Stimulated activated CD4-positive, alpha-beta T cell treated with anti-CD3 and anti-CD28 coated beads, Interleukin-1b, Interleukin-23, amount 100 ng/mL, for 48 hours (primary cell): ENCODE measurements at places on chromosomes 11 and 22.

GRCh38 chr11:73325036-73325981 lies 17.2 kb downstream of the ARHGEF17 start:
- no peak for DNase-seq

GRCh38 chr11:95697614-95698408 lies 91.8 kb downstream of the FAM76B start:
- no peak for DNase-seq

DNA sequence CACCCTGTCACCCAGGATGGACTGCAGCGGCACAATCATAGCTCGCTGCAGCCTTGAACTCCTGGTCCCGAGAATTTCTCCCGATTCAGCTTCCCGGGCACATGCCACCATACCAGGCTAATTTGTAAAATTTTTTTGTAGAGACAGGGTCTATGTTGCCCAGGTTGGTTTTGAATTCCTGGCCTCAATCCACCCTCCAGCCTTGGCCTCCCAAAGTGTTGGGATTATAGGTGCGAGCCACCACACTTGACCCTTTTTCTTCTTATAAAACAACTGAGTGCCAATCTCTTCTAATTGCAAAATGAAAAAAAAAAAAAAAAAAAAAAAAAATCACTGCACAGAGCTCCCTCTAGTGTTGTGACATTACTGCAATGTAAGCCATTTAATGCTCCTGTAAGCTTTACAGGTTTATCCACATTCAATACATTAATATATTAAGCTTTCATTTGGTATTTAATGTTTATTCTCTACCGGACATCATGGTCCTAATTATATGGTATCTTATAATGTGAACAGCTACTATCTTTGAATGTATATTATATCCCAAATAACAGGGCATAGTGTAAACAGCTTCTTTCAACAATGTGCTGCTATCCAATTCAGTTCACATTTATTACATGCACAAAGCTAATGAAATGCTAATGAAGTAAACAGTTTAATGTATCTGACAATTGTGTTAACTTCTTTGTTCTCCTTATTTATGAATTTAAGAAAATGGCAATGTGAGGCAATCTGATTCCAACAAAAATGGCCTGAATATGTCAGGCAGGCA lies 44.6 kb downstream of the COPB1 start:
- no peak for DNase-seq

DNA sequence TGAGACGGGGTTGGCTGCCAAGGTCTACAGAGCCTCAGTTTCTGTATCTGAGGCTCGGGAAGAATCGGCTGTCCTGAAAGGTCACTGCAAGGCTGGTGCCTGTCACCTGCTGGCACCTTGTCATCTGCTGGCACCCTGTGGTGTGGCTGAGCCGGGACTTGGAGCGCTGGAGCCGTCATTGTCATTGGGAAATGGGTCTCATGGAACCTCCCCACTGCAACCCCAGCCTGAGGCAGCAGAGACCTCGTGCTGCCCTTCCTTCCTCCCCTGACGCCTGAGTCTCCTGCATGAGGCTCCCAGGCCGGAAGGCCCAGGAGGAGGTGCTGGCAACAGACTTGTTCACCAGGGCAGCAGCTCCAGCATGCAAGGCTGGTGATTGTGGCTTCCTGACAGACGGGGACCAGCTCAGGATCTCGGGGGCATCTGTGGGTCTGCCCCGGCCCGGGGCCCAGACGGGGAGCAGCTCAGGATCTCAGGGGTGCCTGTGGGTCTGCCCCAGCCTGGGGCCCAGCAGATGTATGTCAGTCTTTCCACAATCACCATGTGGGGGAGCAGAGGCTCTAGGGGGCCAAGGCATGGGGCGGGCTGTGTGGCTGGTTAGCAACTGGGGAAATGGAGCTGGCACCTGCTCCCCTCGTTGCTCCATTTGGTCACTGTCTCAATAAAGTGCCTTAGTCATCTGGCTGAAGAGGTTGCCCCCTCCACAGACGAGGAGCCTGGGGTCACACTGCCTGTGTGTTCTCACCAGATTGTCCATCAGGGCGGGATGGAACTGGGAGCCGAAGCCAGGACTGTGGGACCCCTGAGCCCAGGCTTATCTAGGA lies 668.7 kb downstream of the BRD1 start:
- DNase-seq = no peak

- no peak for DNase-seq
Measured at GRCh38 chr22:43411869-43412807, at the start of gene MPPED1. MPPED1 (plus strand) TSS chr22:43412014; CDS start chr22:43424986, 12,972 bp downstream.

- DNase-seq = peak; percentile 37
Measured at GRCh38 chr11:72430741-72431570, 3.4 kb downstream of the CLPB start.

DNA sequence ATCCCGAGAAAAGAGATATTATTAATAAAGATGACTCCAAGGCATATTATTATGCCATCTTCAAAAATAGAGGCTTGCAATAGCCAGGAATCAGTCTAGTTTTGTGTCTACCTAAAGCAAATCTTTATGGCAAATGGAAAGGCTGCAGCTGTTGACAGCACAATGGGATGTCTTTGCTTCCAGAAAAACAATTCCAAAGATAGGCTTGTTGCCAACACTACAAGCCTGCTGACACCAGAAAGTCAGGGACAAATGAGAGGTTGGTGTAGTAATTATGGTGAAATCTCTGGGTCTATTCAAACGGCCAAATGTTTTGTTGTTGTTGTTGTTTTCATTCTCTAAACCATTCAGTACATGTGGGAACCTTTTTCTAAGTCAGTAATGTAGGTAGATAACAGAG lies 101.8 kb downstream of the LUZP2 start:
- no peak for DNase-seq

- no peak for DNase-seq
Measured at GRCh38 chr11:126140926-126141280, 70.5 kb downstream of the RPUSD4 start.

- DNase-seq = no peak
Measured at GRCh38 chr11:76765863-76766350, 17.2 kb upstream of the TSKU start.

- DNase-seq = peak; percentile 57
Measured at GRCh38 chr11:48017105-48017830, 36.9 kb downstream of the PTPRJ start.

DNA sequence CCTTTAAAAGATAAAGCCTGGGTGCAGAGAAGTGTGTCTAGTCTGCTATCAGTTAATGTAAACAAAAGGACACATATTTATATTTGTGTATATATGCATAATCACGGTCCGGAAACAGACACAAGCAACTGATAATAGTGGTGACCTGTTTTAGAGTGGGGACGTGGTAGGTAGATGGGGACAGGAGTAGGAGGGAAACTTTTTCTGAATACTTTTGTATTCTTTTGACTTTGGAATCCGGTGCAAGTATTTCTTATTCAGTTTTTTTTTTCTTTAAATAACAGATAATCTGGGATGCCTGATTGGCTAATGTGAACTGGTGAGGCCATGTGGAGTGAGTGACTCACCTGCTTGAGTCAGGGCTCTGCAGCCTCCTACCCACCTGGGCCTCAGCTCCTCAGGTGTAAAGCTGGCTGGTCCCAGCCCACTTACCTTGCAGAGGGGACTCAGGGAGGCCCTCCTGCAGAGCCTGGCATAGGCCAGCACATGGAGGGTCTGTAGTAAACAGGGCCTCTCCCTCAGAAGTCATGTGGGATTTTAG lies 15.3 kb downstream of the MICAL2 start:
- DNase-seq = no peak

GRCh38 chr22:43391306-43391705 lies 20.5 kb upstream of the MPPED1 start:
- no peak for DNase-seq

- DNase-seq = no peak
Measured at GRCh38 chr11:85385547-85385946, 241.6 kb downstream of the DLG2 start.

GRCh38 chr11:84870486-84870885 lies 756.7 kb downstream of the DLG2 start:
- DNase-seq = no peak

DNA sequence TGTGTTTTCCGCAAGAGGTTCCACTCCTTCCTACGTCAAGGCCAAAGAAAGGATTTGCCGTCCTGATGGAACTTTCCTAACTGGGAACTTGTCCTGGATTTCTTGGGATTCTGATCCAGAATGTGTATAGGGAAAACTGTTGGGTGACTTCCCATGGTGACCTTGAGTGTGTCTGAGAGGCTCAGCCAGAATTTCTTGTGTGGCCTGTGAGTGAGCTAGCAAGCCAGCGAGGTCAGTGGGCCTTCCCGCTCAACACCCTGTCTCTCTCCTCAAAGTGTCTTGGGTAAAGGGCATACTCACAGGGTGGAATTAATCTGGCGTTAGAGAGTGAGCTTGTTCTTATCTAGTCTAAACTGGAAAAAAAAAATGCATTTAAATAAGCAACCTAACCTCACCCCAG lies 20.4 kb downstream of the ZNRF3 start:
- no peak for DNase-seq

GRCh38 chr11:73760135-73760678 lies 667 bp downstream of the RAB6A start:
- DNase-seq = peak; percentile 3

DNA sequence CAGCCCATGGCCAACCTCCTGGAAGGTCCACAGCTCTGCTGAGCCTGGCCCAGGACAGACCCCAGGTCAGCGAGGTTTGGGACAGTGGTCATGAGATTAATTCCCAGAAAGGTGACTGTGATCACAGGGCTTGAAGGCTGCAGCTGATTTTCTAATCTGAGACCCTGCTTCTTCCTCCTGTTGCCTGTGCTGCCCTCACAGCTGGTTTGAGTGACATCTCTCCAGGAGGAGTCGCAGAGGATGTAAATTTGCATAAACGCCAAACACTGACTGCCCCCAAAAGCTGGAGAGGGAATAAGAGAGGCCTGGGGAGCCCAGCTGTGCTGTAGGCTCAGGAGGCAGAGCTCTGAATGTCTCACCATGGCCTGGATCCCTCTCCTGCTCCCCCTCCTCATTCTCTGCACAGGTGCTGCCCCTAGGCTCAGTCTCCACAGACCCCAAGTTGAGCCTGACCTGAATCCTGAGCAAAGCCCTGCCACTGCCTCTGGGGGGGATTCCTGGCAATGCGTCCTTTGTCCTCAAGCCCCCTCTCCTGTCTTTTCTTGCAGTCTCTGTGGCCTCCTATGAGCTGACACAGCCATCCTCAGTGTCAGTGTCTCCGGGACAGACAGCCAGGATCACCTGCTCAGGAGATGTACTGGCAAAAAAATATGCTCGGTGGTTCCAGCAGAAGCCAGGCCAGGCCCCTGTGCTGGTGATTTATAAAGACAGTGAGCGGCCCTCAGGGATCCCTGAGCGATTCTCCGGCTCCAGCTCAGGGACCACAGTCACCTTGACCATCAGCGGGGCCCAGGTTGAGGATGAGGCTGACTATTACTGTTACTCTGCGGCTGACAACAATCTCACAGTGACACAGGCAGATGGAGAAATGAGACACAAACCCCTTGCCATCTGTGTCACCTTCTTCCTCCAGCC lies 23.8 kb downstream of the GGTLC2 start:
- DNase-seq = no peak

DNA sequence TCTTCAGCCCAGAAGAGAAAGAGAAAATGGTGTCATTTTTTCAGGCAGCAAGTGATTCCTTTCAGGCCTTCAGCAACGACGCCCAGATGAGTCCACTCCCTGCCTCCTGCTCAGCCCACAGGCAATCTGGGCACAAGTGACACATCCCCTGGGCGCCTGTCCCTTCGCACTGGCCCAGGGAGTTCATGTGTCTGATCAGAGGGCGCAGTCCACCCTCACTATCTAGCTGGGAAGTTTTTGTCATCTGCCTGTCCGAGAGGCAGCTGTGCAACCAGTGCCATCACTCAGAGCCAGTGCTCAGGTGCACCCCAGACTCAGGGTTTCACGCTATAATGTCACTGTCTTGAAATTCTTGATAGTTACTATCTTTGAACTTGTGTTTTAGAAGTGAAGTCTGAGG lies 1.4 kb upstream of the KCNQ1OT1 start:
- no peak for DNase-seq

GRCh38 chr11:115963156-115963555 lies 458.9 kb upstream of the CADM1 start:
- no peak for DNase-seq

DNA sequence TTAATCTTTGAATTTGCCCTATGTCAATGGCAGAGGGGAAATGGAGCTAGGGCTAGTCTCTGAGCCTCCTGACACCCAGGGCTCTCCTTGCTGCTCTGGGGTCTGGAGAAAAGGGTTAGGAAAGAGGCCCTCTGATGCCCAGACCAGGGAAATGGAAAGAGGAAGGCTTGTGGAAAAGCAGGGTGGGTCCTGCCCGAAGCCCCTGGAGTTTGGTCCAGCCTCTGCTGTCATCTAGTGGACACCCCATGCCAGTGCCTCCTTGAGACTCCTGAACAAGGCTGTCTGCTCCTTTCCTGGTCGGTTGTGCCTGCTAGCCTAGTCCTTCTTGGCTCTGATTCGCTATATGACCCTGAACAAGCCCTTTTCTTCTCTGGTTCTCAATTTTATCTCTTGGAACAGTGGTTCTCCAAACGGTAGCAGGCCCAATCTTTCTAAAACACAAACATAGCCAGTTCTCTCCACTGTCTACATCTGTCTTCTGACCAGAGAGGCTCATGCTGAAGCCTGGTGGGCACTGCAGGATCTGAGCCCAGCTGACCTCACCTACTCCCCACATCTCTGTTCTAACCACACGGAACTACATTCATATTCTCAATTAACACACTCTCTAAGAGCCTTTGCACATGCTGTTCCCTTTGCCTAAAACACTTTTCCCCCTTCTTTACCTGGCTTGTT lies 8.8 kb upstream of the PLA2G3 start:
- DNase-seq = peak; percentile 33

DNA sequence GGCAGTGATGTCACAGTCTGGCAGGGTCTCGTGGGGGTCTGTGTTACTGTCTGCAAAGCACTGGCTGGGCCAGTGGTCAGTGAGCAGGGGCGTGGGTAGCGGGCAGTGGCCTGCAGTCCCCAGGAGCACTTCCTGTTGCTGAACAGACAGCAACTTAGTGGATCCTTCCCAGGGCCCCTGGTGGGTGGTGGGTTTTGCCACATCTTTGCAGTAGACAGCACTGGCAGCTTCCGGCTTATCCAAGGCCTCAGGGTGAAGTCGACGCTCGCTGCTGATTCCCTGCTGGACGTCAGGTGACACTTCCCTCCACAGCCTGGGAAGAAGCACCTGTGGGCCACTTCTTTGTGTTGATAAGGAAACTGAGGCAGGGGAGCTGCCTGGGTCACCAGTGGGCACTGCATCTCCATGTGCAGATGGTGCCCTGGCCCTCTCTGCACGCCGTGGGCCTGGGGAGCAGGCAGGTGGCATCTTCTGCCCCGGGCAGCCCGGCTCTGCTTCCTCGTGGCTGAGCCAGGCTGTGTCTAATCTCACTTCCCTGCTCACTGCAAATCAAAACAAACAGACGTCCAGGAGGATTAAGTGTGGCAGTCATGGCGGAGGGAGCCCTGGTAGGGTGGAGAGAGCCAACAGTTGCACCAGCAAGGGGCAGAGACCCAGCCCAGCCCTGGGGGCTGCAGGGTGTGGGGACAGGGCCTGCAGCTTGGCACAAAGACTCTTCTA lies 79.8 kb downstream of the KCNQ1 start:
- no peak for DNase-seq

GRCh38 chr22:24138649-24139420 lies 42.5 kb upstream of the SUSD2 start:
- DNase-seq = no peak

DNA sequence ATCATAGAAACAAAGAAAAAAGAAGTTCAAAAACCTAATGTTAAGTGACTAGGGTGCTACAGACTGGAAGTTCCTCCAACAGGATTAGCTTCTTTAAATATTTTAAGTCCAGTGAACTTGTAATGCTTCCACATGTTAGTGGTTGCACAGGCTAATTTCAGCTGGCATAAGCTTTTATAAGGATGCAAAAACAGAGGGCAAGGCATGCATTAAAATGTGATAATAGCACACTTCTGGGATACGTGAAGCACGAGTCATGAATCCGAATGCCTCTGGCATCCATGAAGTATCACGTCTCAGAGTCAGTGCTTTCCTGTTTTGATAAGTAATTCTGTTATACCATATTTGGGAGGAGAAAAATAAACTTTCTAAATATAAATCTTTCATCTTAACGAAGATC lies 106.8 kb downstream of the DCDC1 start:
- DNase-seq = no peak
